NK-92 treated with Interleukin-12 subunit alpha and Interleukin-12 subunit beta, amount 100 ng/mL, for 24 hours (cell line): ENCODE measurements at places on chromosomes 4 and X.

DNA sequence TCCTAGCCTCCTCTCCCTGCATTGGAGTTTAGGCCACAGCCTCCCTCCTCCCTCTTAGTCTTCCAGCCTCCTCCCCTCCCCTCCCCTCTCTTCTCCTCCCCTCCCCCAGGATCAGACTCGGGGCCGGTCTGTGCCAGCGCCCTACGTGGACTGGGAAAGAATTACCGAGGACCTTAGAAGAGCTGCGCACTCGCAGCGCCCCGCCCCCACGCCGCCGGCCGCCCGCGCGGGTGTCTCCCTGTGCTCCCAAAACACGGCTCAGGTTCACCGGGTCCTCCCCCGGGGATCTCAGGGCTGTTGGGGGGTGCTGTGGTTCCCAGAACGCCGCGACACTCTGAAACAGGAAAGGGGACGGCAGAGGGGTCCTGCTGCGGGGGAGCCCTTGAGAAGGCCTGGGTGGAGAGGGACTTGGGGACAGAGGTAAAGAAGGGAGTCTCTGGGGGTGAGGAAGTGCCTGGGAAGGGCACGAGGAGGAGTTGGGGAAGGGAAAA lies 122.3 kb upstream of the TBL1X start:
- DNase-seq: no peak

DNA sequence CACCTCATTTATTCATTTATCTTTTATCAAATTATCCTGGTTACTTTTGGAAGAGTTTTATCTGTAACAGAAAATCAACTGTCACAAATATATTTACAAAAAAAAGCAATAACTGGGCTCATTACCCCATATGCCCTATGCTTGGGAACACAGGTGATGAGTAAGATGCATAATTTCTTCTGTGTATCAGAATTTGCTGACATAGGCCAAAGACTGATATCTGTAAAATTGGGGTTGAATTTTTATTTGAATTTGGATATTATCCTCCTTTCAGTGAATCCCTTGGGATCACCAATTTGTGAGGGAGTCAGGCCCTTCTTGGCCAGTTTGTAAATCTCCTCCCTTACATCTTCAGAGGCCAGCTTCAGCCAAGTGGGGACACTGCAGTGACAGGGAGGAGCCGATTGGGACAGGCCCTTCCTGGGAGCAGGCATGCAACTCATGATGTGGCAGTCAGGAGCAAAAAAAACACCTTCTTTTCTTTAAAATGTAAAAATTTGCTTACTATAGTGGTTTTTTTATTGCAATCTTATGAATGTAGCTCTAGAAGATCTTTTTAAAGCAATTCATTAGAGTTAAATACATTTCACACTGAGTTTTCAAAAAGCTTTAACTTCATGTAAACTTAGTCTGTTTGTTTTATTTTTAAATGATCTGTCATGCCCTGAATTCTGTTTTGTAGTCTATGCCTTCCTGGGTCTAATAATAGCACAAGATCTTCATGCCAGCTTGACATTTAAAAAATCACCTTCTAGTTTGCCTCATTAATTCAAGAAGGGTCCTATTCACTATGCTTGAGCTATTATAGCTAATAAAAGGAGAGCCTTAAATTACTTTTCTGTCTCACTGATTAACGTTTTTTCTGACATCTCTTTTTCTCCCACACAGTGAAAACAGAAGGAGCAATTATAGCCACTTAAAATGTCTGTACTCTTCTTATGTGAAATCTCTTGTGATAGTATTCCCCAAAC lies 136.6 kb upstream of the SPRY1 start:
- no peak for DNase-seq

- no peak for DNase-seq
These were observed 22.2 kb upstream of the GALNT7 start for GRCh38 chr4:173146456-173146855.

GRCh38 chr4:179698321-179698720 lies 2256.1 kb upstream of the AGA start:
- DNase-seq: no peak

- DNase-seq: no peak
These were observed 55.4 kb upstream of the DHX15 start for GRCh38 chr4:24639714-24640113.

- DNase-seq: no peak
These were observed 960.9 kb upstream of the HS3ST1 start for GRCh38 chr4:12389604-12390003.

DNA sequence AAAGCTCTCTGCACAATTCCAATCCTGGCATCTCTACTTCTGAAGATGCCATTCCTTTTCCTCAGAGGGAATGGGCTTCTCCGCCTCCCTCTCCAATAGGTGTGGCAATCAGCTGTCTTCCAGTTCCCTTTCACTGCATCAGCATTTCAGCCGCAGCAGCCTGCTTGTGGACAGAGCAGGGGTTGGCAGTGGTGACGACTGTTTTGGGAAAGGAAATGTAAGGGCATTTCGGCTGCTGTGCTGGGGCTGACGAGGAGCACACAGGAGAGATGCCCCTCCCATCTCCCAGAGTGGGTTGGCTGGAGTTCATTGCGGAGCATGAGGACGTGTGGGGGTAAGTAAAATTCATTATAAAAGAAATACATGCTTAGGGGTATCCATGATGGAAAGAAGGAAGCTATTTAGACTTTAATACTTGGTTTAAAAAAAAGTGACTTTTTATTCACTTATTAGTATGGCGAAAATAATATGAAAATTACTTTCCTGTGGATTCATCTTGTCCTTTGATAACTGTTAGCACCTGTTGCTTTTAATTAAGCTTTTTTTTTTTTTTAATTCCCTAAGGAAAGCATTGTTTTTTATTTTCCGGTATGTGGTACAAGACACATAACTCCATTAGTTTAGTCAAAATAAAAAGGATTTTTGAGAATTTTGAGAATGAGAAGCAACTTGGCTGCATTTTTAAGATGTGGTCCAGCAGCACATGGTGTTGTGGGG lies at the start of gene LIMCH1:
Gene LIMCH1 (plus strand): TSS at position 141 of the 717 bp plus-strand sequence. CDS start 67,839 bp downstream, outside the sequence.
- DNase-seq: no peak

GRCh38 chr4:149055624-149056023 lies 613.4 kb upstream of the NR3C2 start:
- no peak for DNase-seq

DNA sequence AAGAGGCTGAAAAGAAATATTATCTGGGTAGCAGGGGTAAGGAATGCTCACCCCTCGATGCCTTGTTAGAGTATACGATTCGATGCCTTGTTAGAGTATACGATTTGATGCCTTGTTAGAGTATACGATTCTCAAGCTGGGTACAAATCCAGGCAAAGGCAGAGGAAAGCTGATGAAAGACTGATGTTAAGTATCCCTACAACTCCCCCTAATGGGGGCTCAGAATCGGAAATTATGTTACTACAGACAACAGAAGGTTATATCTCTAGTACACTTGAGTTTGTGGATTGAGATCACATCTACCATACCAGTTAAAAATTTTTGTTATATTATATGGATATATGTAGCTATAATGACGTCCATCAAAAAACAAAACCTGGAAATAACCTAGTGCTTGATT lies 4.8 kb downstream of the LRRC66 start:
- DNase-seq: no peak

DNA sequence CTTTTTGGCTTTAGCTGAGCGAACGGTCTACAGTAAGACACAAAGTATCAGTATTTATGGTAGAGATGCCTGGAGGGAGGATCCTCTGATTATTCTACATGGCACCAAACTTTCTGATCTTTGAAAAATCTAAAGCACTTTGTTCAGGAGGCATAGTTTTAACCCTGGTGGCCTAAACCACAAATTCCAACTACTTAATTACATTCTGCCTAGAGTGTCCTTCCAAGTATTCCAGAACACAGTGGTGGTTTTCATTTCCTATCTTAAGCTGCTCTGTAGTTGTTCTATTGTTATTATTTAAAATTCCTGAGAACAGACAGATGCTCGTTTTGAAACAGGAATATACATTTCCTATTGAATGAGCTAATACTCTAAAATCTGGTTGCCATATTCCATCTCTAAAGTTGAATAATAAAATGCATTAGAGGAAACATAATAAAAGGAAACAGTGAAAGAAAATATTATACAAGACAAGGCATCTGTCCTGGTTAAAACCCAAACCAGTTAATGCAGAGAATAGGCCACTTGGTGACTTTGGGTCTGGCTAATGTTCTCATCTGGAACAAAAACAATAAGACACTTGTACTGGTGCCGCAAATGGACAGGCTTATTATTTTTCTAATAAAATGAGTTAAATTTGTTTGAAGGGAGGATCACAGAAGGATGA lies 657.4 kb downstream of the SPRY1 start:
- no peak for DNase-seq

DNA sequence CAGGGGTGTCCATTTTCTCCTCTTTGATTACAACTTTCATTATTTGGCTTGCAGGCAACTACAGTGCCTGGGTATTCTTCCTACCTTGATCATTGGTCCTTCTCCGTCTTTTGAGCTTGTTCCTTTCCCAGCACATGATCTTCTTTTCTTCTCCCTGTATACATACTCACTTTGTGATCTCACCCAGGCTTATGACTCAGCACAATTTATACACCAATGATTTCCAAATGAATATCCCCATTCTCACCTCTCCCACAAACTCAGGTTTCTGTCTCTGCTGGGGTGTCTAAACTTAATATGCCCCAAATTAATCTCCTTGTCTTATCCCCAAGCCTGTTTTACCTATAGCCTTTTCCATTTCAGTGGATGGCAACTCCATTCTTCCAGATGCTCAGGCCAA lies 19.5 kb upstream of the C4orf54 start:
- DNase-seq: no peak
